ENCODE measurements at places on chromosomes 2 and 18.

DNA sequence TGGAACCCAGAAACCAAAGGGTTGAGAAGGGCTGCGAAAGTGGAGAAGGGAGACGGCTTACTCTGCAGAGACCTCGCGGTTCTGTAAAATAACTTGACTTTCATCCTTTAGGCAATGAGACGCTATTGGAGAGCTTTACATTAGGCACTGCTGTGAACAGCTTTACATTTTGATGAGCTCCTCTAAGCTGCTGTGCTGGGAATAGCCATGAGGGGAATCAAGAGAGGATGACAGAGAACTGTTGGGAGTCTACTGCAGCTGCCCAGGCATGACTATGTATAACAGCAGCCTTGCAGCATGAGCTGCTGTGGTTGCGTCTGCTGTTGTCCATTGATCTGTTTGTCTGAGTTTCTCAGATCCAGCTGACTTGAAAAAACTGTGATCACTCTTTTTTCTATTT is 310.8 kb upstream of the MAP2 start:
- no peak for DNase-seq

DNA sequence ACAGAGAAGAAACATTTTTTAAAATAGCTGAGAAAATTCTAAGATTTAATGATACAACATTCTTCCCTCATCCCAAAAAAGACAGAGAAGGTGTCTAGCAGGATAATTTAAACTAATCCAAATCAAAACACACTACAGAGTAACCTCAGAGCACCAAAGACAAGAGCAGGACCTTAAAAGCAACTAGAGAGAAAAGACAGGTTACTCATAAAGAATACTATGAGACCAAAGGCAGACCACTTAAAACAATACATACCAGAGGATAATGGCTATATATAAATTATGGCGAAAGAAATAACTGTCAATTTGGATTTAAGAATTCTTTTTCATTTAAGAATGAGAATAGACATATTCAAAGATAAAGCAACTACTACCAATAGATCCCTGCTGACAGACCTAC is 40.0 kb downstream of the HDLBP start:
- no peak for DNase-seq

- no peak for DNase-seq
Measured at GRCh38 chr2:105521176-105521575, 122.3 kb upstream of the FHL2 start.

GRCh38 chr18:63260380-63260754 is 59.2 kb downstream of the BCL2 start:
- no peak for DNase-seq

DNA sequence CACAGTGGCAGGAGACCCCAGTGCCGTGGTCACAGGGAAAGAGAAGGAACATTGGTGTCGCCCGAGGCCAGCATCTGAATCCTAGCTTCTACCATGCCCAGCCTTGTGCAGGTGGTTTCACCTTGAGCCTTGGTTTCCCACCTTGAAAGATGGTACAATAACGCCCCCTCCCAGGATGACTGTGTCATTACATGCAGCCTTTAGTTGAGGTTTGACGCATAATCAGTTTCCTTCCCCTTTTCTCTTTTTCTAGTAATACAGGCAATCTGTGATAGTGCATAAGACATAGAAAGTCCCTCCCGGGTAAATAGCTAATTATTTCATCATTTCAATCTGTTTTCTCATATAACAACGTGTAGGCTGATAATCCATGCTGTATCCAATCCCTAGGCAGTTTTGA is 29.8 kb upstream of the ZNF407 start:
- no peak for DNase-seq

DNA sequence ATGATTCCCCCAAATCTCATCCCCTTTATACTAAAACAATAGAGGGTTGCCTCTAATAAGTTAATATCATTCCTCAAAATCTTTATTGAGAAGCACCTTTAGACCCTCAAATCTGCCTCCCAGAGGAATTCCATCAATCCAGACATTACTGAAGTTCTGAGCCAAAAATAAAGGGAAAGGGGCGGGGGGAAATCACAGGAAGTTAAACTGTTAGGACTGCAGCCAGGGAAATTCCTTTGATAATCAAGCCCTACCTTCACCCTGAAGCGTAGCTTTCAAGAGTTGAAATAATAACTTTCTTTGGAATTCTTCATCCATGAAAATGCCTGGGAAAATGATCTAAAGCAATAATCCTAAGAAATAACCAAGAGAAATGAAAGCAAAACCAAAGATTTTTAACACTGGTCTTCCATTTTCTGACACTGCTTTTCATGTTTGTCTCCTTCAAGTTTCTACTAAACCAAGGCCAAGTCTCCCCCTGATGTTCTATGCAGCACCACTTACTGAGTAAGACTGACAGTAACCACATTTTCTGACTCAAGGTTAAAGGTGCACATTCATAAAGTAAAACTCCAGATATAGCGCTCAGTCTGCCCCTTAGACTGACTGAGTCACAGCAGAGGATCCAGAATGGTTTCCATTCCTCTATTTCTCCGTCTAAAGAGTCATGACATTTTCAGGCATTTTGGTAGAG is 78.2 kb downstream of the TCF4 start:
- no peak for DNase-seq

- no peak for DNase-seq
Measured at GRCh38 chr18:52598921-52599320, 258.9 kb downstream of the DCC start.

DNA sequence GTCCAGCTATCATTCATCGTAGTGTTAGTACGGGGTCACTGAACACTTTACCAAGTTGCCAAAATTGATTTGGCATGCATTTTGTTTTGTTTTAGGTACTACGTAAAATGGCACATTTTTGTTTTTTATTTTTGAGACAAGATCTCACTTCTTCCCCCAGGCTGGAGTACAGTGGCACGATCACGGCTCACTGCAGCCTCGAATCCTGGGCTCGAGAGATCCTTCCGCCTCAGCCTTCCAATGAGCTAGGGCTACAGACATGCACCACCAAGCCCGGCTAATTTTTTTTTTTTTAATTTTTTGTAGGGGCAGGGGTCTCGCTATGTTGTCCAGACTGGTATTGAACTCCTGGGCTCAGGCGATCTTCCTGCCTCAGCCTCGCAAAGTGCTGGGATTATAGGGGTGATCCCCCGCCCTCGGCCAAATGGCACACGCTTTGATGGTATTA is 786 bp downstream of the TAF1B start:
- no peak for DNase-seq

- no peak for DNase-seq
Measured at GRCh38 chr2:190766174-190766572, 114.4 kb upstream of the GLS start.

GRCh38 chr18:24817587-24818371 is 357.3 kb downstream of the HRH4 start:
- no peak for DNase-seq

GRCh38 chr18:63606526-63606925 is 19.4 kb downstream of the SERPINB13 start:
- no peak for DNase-seq

DNA sequence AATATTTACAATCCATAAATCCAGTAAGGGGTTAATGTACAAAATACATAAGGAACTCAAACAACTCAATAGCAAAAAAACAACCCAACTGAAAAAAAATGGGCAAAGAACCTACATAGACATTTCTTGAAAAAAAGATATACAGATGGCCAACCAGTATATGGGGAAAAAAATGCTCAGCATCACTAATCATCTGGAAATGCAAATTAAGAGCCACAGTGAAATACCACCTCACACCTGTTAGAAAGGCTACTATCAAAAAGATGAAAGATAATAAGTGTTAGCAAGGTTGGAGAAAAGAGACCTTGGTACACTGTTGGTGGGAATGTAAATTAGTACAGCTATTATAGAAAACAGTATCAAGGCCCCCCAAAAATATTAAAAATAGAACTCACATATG is 14.6 kb downstream of the AP1S3 start:
- no peak for DNase-seq

DNA sequence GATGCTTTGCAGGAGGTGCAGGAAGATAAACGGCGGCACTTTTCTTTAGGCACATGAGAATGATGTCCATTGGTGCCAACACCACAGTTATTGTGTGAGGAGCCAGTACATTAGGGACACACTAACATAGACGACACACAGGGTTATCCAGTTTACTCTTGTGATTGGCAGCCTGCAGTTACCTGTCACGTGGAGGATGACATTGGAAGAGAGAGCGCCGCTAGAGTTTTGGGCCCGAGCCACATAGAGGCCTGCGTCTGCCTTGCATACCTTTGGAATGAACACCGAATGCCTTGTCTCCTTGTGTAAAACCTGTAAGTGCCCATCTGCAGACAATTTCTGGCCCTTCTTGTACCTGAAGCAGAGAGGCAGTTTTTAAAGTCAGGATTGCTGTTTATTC is 26.9 kb upstream of the TTN start:
- no peak for DNase-seq

DNA sequence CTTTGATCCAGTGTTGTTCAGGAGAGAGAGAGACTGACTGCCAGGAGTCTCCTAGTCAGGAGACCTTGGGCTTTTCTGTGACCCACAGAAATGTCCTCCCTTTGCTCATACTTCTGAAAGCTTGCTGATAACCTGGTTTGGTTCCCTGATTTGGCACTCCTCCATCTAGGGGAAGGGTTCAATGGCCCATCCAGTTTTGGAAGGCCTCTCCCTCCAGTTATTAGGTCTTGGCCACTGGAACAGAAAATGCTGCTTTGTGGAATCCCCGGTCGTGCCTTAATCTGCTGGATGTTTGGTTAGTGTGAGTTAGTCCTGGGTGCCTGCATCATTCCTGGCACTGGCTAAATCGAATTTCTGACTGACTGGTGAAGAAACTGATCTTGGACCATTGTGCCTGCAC is 35.7 kb downstream of the KDM3A start:
- DNase-seq: no peak

- no peak for DNase-seq
Measured at GRCh38 chr2:2114707-2115245, 216.3 kb downstream of the MYT1L start.
